CD8-positive, alpha-beta T cell (primary cell): ENCODE measurements at places on chromosomes 11 and 22.

GRCh38 chr11:11047851-11048610 is 190.2 kb upstream of the ZBED5 start:
- DNase-seq, result no peak

- DNase-seq, result no peak
Observed at GRCh38 chr11:60371386-60371785, 6.9 kb upstream of the MS4A7 start.

GRCh38 chr11:289712-290620 is 1.0 kb downstream of the PGGHG start:
- DNase-seq, result no peak

GRCh38 chr22:30535182-30535581 is 11.4 kb downstream of the SEC14L6 start:
- DNase-seq, result no peak

DNA sequence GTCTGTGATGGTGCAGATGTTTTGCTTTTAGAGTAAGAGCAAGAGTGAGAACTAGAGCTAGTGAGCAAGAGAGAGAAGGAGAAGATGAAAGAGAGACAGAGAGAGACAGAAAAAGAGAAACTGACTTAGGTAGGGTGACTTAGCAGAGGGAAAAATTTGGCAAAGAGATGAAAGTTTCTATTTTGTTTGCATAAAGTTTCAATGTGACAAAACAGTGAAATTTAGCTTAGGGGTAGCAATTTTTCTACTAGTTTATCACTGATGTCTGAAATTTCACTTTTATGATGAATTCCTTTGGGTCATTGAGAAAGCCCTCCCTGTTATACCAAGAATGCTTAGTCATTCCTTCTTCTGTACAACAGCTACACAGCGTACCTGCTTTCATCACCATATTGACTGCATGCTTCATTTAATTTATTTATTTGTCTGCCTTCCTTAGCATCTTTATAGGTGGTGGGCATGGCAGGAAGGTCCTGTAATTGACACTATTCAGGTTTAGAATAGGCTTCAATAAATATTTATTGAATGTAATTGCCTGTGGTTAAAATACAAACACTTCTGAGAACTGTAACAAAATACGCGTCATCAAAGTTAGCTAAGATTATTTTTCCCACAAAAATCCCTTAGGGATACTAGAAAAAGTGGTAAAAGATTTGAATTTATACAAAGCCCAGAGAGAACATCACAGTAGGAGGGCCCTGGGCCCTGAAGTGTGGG is 19.9 kb upstream of the CTSC start:
- no peak for DNase-seq

DNA sequence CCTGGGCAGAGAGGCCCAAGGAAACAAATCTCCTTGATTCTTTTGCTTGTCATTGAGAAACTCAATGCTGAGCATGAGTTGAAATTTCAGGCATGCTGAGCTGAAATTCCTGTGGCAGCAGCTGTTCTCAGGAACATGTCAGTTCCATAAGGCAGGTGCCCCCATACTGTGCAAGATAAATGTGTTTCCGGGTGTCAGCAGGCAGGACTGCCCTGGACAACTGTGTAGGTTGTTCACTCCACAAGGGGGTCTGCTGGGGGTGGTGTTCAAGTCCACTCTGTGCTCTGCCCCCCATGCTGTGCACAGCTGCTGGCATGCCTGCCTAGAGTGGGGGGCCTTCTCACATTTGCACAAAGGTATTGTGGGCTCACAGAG is 133.7 kb downstream of the CTTN start:
- no peak for DNase-seq

GRCh38 chr22:24134090-24134846 is 47.0 kb upstream of the SUSD2 start:
- DNase-seq, result peak; percentile 91

GRCh38 chr11:16793511-16793910 is 55.1 kb downstream of the C11orf58 start:
- DNase-seq, result no peak

- no peak for DNase-seq
Observed at GRCh38 chr11:111629499-111629898, 27.2 kb downstream of the SIK2 start.

DNA sequence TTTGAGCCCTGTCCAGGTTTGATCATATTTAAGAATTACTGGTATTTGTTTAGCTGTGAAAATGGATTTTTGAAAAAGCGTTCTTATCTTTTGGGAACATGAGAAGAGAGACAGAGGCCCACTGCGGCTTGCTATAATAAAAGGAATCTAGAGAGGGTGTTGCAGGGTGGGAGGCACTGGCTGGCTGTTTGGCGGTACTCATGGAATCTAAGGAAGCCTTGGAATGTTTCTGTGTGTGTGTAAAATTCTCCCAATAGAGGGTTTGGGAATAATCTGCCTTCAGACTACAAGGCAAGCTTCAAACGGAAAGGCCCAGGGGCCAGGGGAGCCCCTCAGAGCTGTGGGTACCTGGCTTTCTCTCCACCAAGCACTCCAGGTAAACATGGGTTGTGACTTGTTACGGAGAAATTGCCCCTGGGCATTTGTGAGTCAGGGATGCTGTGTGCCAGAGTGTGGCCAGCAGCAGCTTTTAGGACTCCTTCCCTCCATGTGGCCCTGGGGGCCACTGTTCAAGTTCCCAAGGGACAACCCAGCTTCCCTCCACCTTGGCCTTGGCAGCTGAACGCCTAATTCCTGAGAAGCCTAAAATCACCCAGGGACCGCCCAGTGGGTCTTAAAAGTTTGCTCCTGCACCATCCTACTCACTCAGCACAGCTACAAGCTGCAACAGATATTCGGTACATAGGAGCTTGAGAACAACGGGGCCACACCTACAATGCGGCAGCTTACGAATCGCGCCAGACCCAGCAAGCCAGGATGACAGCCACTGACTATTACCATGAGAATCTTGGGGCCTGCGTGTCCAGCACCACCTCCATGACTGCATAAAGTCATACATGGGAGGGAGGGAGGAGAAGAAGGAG is 14.1 kb upstream of the SYT8 start:
- no peak for DNase-seq

DNA sequence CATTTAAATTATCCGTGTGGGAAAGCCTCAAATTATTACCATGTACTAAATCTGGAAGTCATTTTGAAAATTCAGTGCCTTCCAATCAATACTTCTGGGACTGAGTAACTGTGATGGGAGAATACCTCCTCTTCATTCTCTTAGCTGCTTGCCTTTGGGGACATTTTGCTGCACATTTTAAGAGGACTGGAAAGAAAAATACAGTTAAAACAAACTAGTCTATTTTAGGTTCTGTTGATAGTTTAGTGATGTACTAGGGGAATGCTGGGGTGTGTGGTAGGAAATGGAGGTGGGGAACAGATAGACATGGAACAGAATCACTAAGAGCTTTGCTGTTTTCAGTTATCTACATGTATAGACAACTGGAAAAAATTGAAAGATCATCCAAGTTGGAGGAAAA is 65.7 kb upstream of the APOA1 start:
- no peak for DNase-seq

DNA sequence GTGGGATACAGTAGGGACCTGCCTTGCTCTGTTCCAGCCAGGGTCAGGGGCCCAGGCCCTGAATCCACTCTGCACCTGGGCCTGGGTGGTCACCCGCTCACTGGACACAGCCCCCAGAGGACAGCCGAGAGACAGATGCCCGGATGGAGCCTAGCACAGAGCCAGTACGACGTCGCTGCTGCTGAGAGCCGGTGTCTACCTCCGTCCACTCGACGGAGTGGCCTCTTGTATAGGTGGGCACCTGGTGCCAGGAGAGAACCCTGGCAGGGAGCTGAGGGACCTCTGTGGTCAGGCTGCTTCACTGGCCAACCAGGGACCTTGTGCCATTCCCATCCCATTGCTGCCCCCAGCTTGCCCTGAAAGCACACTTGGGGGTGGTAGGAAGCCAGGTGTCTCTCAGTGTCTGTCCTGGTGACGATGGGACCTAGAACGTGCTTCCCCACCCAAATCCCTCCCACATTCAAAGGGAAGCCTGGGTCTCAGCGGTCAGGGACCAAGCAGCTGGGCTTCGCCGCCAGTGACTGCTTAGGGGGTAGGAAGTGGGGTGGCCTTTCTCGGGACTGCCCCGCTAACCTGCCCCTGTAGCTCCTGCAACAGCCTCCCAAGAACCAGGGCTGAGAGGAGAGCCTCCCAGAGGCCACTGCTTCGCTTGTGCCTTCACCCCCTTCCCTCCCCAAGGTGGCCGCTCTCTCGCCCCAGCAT is 10.3 kb upstream of the CERK start:
- no peak for DNase-seq

DNA sequence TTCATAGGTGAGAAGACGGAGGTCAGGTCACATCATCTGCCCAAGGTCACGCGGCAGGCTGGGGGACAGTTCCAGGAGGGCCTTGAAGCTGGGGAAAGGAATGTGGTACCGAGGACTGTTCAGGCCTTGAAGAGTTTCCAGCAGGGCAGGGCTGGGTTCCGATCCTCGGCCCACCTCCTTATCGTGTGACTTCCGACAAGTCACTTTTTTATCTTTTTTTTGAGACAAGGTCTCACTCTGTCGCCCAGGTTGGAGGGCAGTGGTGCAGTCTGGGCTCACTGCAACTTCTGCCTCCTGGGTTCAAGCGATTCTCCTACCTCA is 623 bp downstream of the NDUFS8 start:
- DNase-seq, result no peak

GRCh38 chr11:99687320-99687719 is 666.6 kb downstream of the CNTN5 start:
- no peak for DNase-seq

DNA sequence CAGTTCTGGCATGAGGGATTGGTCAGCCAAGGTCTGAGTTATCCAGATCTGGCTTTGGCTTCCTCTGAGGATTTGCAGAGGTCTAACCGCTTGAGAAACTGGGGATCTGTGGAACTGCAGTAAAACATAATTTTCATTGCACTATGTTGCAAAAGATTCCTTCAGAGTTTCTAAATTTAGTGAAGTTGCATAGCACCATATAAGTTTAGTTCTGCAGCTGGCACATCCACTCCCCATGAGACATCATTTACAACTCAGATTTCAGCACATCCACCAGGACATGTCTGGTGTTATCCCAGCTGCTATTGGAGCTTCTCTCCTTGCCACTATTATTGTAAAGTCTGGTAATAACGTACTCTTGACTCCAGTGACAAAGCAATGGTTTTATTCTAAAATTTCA is 181.5 kb downstream of the CWF19L2 start:
- no peak for DNase-seq

DNA sequence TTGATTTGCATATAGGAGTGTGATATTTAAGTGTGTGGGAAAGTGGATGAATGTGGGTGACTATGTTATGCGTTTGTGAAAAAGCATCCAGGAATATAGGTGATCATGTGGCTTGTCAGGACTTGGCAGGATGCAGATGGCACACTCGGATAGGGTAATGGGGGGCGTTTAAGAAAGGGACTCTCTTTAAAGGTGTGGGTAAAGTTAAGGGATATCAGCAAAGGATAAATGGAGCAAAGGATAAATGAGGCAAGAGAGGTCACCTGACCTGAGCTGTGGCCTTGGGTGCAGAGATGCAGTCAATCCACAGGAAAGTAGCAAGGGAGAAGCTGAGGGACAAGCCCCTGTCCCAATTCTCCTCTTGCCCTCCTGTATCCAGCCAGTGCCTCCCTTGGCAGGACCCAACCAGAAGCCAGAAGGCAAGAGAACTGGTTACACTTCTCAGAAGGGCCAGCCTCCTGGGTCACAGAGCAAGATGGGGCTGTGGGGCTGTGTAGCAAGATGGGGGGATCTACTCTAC is 47.5 kb upstream of the GRAMD1B start:
- DNase-seq, result no peak
